ENCODE measurements at places on chromosomes 4 and X.

GRCh38 chr4:87973283-87974169 lies 2.0 kb upstream of the SPP1 start:
- peak; percentile 66 for DNase-seq

DNA sequence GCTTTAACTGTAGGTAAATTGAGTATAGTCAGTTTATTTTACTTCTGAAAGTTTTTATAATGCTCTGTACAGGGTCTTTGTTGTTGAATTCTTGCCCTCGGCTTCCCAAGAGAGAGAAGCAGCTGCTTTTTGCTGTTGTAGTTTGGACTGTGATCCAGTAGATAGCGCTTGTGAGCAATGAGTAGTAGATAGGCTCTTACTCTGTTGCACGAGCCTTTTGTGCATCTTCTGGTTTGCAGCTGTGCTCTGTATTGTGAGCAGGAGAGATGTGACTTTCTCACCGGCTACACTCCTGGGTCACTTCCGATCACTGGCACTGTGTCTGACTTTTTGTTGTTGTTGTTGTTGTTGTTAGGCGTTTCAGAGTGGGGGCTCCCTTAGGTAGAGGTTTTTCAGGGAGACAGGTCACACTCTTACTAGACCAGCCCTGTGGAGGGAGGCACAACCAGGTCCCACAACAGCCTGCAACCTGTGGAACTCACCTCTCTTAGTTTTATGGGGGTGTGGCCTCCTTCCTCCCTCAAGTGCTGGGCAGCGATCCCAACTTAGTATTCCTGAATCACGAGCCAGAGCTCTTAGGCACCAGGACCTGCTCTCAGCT lies 822.1 kb upstream of the GALNTL6 start:
- peak; percentile 44 for DNase-seq

DNA sequence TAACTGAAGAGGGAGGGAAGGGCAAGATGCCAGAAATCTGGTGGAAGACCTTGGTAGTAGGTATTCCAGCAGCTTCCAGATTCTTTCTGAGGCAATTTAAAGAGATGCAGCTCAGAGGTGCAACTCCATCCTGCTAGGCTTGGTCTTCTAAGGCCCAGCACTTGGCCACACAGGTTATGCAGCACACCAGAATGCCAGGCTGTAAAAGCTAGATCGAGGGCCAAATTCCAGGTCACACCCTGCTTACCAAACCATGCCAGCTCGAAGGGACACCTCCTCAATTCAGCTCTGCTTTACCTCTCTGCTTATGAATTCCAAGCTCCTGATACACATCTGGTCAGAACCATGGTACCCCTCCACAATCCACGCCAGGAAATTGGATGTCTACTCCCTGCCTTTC lies 19.8 kb upstream of the ATXN3L start:
- DNase-seq = no peak

DNA sequence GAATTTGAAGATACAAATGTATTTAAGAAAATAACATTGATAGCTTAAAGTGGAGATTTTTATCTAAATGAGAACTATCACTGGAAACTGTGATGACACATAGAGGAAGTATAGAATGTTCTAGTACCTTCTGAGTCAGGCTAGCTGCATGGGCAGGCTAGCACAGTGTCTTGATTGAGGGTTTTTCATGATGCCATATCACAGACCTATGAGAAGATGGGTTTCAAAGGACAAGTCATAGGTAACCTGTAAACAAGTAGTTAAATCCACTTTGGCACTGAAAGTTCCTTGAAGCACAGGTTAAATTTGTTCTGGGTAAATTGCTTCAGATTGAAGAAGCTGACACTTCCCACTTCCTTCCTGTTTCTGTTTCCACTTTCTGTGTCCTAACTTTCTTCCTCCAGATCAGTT lies 48.2 kb upstream of the CDKN2AIP start:
- no peak for DNase-seq

- DNase-seq = no peak
Measured at GRCh38 chr4:156892805-156893204, 78.8 kb downstream of the PDGFC start.

DNA sequence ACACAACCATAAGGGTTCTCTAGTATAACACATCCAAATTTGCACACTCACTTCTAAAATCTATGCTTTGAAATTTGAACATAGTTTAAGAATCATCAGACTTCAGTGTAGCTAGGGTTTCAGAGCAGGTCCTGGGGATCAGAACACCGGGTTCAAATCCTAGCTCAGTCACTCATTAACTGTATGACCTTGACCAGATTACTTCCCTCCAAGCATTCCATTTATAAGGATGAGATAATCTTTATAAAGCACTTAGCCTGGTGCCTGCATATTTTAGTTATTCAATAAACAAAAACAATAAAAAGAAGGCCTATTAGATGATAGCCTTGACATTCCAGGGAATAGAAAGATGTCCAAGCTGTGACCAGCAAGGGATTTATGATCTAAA lies 4.8 kb upstream of the STBD1 start:
- DNase-seq = no peak

DNA sequence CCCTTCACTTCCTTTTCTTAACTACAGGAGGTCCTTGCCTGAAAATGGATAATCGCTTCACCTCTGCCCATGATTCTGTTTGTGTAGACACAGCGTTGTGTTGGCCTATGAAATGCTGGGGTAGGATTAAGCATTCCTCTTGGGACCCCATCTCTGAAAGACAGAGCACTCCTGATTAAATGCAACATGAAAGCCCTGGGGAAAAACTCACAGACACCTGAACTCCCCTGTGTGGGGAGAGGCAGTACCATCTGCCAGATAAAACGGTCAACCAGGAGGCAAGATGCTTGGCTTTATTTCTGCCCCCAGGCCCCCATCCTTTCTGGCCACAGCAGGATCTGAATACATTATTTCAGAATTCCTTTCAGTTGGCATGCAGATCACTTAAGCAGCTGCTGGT lies 1.9 kb downstream of the LGI2 start:
- DNase-seq = no peak

DNA sequence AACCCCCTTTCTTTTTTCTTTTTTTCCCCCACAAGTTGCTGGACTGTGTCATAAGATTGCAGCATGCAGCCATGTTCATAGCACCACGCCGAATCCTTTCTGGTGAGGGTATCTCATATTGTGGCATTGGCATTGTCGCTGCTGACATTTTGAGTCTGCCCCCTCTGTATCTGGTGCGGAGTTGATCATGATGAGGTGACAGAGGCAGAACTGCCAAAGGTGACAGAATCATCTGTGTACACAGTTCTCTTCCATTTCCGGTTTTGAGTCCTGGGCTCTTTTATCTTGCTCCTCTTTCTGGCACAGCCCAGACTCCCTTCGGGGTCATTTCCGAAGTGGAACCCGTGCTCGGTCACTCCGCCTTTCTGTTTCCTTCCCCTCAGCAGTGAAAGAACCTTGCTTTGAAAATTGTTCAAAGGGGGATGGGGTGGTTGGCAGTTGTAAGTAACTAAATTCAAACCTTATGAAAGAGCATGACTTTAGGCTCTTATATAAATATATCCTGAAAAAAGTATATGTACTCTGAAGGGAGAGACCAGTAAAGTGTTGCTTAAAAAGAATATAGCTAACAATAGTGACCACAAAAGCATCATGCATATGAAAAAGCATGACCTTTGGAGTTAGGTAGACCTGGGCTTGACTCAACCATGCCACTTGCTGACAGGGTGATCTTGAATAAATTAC lies 55.0 kb upstream of the BMP2K start:
- DNase-seq = no peak

- no peak for DNase-seq
Measured at GRCh38 chr4:54651050-54651449, 6.7 kb upstream of the KIT start.

- no peak for DNase-seq
Measured at GRCh38 chr4:86034616-86035015, 325.2 kb downstream of the MAPK10 start.

DNA sequence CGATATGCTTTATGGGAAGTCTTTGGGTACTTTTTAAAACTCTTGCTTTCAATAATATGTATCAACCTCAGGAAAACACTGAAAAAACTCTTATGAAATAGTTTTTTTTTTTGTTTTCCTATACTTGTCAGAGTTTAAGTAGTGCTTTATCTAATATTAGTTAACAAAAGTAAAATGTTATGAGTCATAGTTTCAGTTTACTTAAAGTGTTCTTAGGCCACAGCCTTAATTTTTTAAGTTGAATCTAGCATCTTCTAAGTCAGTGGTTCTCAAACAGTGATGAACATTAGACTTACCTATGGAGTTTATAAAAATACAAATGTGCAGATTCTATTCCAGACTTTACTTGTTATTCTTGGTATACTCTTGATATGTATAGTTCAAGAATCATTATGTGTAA lies 26.3 kb upstream of the ADGRL3 start:
- no peak for DNase-seq

- no peak for DNase-seq
Measured at GRCh38 chrX:21469071-21469470, 94.9 kb downstream of the CNKSR2 start.

DNA sequence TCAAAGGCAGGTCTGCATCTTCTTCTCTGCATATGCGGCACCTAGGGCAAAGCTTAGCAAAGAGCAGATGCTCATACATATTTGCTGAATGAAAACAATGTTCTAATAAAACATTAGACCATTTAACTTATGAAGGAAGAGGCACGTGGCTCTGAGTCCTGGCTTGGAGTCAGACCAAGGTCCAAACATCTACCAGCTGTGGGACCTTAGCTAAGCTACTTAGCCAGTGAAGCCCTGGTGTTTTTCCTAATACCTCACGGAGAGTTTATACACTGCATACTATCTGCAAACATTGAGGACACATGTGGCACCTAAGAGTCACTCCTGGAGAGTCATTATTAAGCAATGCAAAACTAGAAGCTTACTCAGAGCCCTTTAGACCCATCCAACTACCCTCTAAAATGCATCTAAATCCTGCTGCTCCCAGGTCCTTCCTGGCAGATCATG lies 9.0 kb downstream of the PDGFC start:
- no peak for DNase-seq

GRCh38 chr4:82797405-82798111 lies 1.0 kb downstream of the SCD5 start:
- peak; percentile 40 for DNase-seq

GRCh38 chr4:118967393-118967792 lies 78.7 kb downstream of the SYNPO2 start:
- no peak for DNase-seq

GRCh38 chr4:6620891-6621555 lies 19.5 kb upstream of the MRFAP1 start:
- no peak for DNase-seq

DNA sequence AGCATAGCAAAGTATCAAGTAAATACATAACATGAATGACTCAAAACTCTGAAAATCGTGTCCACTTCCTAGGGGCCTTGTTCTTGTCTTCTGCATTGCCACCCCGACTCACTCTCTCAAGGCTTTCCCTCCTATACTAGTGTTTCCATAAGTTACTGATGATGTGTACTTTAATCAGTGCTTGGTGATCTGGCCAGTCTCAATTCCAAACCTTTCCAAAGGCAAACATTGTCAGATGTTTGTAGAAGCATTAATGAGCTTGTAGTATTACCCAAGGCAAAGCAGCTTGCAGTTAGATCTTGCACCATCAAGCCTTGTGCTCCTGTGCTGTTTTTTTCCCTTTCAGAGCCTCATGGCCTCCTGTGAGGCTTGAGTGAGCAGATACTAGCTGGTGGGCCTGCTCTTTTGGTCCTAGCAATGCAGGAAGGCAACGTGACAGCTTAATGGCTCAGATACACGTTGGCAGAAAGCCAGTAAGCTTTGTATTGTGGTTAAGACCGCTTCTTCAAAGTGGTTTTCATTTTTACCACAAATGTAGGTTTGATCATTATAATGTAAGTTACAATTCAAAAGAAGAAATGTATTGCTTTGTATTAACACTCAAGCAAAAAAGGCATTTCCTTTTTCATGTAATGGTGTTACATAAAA lies 51.8 kb downstream of the RBPJ start:
- no peak for DNase-seq

GRCh38 chrX:124015721-124016120 lies 54.2 kb downstream of the STAG2 start:
- DNase-seq = no peak

GRCh38 chrX:13506574-13506973 lies 62.8 kb upstream of the EGFL6 start:
- peak; percentile 31 for DNase-seq

DNA sequence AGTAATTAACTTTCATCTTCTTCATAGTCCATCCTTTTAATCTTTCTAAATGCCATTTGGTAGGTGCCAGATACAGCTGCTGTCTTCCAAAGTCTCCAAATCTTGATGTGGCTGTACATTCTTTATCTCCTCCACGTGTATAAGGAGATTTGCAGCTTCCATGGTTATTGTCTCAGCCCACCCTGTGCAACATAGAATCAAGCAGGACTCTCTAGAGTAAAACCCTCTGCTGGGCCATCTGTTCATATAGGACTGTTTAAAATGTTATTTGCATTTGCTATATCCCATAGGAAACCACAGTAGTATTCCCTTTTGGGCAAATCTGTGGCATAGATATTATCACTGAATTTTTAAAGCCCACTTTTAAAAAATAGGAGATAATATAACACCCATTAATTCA lies 527.2 kb upstream of the EPHA5 start:
- no peak for DNase-seq

GRCh38 chr4:3413675-3414420 lies 27.9 kb upstream of the HGFAC start:
- DNase-seq = no peak

DNA sequence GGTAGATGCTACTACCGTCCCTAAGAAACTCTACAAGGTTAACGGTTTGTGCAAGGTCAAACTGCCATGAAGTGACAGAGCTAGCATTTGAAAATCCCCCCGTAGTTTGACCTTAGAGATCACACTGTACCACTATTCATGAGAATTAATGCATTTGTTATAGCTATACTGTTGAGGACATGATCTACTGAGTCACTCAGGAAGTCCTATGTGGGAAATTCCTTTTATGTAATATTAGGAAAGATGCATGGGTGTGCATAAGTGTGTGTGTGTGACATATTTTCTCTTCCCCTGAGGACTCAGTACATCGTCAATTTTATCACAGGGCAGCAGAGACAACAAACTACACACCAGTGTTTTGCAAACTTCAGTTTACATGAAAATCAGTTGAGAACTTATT lies 141.1 kb downstream of the FBXW7 start:
- DNase-seq = no peak

DNA sequence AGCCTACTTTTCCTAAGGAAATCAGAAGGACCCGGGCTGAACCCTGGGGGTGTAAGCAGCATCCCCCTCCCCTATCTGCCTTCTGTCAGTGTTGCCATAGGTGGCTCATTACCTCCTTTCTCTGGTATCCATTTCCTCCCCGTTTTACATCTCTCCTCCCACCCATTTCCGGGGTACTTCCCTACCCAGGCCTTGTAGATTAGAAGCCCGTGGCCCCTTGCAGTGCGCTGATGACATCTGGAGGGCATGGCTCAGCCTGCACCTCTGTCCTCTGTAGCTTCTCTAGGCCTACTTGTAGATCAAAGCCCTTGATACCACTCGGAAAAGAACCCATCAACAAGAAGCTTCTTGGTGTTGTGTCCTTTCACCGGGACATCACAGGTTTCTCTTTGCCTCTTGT lies 71.8 kb downstream of the NBDY start:
- DNase-seq = no peak
